ENCODE measurements at places on chromosomes 5 and 9.

- no peak for DNase-seq
Measured at GRCh38 chr5:13524936-13525335, 419.6 kb downstream of the DNAH5 start.

GRCh38 chr9:38004809-38005560 is 64.0 kb downstream of the SHB start:
- DNase-seq: no peak

DNA sequence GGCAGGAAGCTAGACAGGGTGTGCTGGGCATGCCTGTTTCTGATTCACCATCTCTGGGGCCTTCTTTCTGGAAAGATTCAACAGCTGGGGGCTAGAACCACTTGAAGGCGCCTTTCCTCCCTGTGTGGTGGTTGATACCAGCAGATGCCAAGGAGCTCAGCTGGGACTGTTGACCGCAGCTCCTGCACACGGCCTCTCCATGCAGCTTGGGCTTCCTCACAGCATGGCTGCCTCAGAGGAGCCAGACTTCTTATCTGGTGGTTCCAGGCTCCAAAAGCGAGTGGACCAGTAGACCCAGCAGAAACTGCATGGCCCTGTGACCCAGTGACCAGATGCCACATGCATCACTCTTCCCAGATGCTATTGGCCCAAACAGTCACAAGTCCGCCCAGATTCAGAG is 74.7 kb upstream of the COL5A1 start:
- no peak for DNase-seq

DNA sequence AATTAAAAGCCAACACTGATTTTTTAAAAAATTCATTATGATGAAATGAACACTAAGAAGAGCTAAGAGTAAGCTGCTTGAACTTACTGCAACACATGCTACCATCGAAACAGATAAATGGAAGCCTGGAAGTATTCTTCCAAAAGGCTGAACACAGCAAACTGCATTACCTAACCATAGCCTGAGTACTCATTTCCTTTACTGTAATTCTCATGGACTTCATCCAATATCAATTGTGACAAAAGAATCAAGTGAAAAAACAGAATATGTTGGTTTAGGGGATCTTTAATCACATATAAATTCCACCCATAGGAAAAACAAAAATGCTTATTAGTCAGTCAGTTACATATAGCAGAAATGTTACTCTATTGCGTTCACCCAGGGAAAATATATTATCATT is 68.5 kb downstream of the DROSHA start:
- no peak for DNase-seq

GRCh38 chr9:101457003-101457402 is 21.4 kb upstream of the ALDOB start:
- no peak for DNase-seq

GRCh38 chr5:176743136-176743861 is 67.1 kb upstream of the UNC5A start:
- no peak for DNase-seq

- DNase-seq: no peak
Measured at GRCh38 chr9:115277301-115277700, 159.3 kb upstream of the TNC start.
